A549 treated with AZD2906 at 1 μM for 4 hours (cell line): ENCODE measurements at places on chromosomes 7 and 10. TPM values are rescaled to one million over a fixed set of nuclear protein-coding genes. Genes with fewer than 3 reads are reported as not detected.

Gene HK1
- 35.6 to 47.7 TPM (median 41.7 TPM) in 5 replicates for total RNA-seq

Gene OPN4
- total RNA-seq: not detected in 5 replicates

Gene MYH16
- total RNA-seq: 0.27 to 0.41 TPM (median 0.34 TPM) in 5 replicates

Gene CNTNAP2
- 0.02 to 0.05 TPM (median 0.02 TPM) in 4 of 5 replicates, not detected in the other for total RNA-seq

Gene MMD2
- not detected in 5 replicates for total RNA-seq

Gene TMEM225B
- total RNA-seq: 0.79 to 1.2 TPM (median 1.0 TPM) in 5 replicates
